Fibroblast of the aortic adventitia (primary cell): ENCODE measurements at places on chromosomes 16 and 17. TPM values are rescaled to one million over a fixed set of nuclear protein-coding genes. Genes with fewer than 3 reads are reported as not detected.

DNA sequence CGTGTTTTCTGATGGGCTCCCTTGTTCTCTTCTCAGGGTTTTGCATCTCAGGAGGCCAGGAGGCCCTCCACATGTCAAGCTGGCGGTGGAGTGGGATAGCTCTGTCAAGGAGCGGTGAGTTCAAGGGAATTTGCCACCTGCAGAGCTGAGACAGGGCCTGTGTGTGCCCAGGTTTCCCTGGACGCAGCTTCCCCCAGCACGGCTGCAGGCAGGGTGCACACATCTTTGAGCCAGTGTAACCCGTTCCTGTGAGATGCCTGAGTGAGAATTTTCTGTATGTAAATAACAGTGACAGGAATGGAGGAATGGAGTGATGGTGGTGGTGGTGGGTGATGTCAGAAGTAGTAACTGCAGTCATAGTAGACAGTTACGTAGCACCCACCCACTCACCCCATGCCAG is 54.8 kb downstream of the USP43 start:
- DNase-seq: no peak

DNA sequence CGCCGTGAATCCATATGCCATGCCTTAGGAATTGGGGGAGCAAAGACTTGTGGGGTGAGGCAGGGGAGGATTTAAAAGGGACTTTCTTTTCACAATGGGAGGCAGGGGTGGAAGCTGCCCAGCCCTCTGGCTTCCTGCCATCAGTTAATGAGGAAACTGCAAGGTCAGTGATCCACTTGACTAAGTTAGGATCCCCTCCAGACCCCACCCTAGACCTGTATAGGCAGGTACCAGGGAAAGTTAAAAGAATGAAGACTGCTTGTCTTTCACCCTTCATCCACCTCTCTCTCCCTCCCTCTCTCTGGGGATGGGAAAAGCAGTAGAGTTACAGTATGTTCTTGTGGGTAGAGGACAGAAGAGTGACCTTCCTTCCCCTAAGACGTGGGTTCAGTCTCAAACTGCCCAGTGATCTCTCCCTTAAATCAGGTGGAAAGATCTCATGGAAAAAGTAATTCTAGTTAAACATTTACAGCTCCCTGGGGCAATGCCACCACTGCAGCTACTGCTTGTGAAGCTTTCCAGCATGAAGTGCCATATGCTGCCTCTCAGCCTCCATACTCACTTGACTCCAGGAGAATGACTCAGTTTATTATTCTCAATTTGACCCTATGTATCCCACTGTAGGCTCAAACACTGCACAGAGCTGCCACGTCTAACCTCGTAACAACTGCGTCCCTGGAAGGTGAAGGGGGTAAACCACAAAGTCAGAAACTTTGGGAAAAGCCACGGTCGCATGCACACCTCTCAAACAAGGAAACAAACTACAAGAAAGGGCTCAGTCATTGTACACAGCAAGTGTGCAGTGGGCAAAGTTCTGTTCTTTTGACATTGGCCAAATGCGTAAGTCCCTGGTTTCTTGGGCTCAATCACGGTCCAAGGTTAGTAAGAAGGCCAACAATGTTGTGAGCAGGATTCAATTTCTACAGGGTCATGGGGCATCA is 1.2 kb downstream of the COA3 start:
- no peak for DNase-seq

DNA sequence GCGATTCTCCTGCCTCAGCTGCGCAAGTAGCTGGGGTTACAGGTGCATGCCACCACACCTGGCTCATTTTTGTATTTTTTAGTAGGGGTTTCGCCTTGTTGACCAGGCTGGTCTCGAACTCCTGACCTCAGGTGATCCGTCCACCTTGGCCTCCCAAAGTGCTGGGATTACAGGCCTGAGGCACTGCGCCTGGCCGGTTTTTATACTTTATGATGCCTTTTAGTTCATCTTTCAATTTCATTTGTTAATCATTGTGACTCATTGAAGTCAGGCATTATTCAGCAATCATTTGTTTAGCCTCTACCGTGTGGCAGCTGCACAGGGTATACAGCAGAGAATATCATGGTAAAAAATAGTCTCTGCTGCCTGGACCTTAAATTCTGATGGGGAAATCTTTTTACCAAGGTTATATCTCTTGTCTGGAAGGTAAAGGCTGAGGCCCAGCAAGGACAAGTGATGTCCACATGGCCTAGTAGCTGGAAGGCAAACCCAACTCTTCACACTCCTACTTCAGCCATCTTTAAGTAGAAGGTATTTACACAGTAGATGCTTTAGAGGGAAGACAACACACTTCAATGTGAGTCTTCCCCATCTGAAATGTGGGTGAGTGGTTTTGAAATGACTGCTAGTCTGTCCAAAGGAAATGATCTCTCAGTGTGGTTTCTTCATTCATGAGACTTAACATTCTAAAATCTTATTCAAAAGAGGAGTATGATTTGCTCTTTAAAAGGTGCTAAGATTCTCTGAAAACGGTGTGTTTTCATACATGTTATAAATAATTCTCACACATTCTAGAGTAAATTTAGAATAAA is 2.4 kb downstream of the PRPSAP2 start:
- DNase-seq: no peak

DNA sequence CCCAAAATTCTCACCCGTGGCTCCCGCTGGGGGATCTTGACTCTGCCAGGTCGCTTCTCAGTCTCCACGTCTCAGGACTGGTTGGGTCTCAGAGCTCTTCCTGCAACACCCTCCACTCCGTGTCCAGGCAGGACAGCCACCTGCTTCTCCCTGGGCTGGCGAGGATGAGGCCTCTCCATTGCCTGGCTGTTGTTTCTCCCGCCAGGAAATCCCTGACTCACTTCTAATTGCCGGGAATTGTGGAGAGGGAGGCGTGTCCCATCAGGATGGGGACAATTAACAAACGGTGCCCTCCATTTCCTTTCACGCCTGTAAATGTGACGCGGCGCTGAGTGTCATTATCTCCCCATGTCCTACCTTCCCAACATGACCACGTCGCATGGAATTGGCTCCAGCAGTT is 204.5 kb downstream of the RBFOX3 start:
- DNase-seq: no peak

DNA sequence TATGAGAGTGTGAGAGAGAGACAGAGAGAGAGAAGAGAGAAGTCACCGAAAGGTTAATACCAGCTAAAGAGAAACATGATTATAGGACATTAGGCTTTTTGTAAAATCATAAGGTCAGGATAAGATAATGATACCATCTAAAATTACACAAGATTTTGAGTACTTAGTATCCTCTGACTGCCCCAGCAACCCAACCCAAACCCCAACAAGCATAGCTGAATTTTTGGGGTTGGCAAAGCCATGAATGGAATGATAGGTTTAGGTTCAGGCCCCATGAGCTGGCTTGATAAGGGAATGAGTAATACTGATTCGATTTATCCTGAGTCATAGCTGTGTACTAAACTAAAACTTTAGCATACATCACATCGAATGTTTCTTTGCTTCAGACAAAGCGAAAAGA is 259.5 kb downstream of the IRX3 start:
- DNase-seq: peak; percentile 87

DNA sequence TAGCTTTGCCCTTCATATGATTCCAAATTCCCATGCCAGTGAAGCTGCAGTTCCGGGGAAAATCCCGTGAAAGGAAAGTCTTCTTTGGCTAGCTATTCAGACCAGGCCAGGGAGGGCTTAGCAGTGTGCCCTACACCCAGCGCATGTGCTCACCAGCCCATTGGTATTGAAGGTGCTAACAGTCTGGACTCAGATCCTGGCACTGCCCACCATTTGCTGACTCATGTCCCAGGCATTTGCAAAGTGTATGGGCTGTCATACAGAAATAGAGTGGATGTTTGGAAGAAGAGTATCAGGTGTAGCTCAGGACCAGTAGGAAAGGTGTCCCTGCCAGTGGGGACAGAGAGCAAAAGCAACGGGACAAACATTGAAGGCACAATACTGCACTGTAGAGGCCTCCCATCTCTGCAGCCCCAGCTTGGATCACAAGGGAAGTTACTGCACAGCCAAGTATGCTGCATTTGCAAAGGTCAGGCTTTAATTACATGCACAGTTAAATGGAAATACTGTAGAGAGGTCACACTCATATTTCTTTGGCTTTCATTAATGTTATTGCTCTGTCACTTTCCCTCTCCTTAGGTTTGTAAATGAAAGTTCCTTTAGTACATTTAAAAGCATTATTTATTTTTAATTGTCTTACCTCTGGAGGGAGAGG is 220.0 kb downstream of the IRX3 start:
- no peak for DNase-seq

Gene FA2H
- not detected in 2 replicates for total RNA-seq

Gene SMYD4
- 7.4 and 10.7 TPM in 2 replicates for total RNA-seq

Gene KCNJ18
- total RNA-seq: not detected in 2 replicates
